HuH-7.5 (cell line): ENCODE measurements at places on chromosomes 2 and 18.

DNA sequence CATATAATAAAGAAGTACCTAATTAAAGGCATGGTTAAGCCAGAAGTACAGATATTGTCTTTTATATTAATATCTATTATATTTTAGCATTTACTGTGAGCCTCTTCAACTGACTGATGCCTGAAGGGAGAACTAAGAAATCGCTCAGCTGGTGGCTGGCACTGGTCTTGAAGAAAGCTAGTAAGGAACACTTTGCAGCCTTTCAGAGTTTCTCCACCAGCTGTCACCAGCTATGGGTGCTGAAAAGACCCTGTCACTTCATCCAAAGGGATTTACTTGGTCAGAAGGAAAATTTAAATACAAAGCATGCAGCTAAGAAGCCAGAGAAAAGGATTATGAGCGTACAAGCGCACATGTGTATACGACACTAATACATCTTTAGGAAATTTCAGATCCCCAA lies 525.9 kb downstream of the TMEM182 start:
- no peak for DNase-seq

- DNase-seq, result no peak
These were observed 43.0 kb downstream of the ADCY3 start for GRCh38 chr2:24877067-24877466.

DNA sequence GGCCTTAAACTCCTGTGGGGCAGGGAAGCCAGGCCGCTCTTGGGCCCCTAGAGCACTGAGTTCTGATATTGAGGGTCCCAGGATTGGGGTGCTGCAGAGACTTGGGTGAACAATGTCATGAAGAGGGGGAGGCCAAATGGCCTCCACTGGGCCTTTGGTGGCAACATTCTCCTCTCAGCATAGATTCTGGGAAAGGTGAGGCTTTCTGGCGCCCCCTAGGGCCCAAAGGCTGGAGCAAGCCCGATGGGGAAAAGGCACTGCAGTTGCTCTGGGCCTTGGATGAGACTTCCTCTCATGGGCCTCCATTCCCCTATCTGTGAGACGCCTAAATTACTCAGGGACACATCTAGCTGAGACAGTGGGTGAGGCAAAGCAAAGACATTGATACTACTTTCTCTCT lies 84.8 kb downstream of the ACAA2 start:
- peak; percentile 27 for DNase-seq

GRCh38 chr18:52519021-52519420 lies 179.0 kb downstream of the DCC start:
- no peak for DNase-seq

GRCh38 chr2:59756150-59756549 lies 797.3 kb downstream of the BCL11A start:
- no peak for DNase-seq

- peak; percentile 37 for DNase-seq
These were observed 966 bp downstream of the ADCY3 start for GRCh38 chr2:24919037-24919505.

DNA sequence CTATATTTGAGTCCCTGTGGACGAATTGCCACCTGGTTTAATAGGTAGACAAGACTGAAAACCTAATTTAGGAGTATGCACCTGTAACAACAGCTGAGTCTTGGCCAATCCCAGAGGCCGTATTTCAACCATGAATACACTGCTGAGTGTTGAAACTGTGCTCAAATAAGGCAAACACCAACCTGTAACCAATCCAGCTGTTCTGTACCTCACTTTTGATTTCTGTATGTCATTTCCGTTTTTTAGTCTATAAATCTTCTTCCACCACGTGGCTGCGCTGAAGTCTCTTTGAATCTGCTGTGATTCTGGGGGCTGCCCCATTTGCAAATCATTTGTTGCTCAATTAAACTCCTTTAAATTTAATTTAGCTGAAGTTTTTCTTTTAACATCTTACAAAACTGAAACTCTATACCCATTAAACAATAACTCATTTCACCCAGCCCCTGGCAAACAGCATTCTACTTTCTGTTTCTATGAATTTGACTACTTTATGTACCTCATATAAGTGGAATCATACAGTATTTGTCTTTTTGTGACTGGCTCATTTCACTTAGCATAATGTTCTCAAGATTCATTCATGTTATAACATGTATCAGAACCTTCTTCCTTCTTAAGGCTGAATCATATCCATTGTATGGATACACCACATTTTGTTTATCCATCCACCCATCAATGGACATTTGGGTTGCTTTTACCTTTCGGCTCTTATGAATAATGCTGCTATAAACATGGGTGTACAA lies 7.5 kb upstream of the YPEL5 start:
- no peak for DNase-seq

- DNase-seq, result peak; percentile 76
These were observed 1.8 kb upstream of the NFATC1 start for GRCh38 chr18:79393635-79394533.

GRCh38 chr2:16404551-16405300 lies 260.9 kb downstream of the CYRIA start:
- DNase-seq, result no peak

GRCh38 chr2:224016963-224017362 lies 22.1 kb downstream of the SERPINE2 start:
- no peak for DNase-seq

DNA sequence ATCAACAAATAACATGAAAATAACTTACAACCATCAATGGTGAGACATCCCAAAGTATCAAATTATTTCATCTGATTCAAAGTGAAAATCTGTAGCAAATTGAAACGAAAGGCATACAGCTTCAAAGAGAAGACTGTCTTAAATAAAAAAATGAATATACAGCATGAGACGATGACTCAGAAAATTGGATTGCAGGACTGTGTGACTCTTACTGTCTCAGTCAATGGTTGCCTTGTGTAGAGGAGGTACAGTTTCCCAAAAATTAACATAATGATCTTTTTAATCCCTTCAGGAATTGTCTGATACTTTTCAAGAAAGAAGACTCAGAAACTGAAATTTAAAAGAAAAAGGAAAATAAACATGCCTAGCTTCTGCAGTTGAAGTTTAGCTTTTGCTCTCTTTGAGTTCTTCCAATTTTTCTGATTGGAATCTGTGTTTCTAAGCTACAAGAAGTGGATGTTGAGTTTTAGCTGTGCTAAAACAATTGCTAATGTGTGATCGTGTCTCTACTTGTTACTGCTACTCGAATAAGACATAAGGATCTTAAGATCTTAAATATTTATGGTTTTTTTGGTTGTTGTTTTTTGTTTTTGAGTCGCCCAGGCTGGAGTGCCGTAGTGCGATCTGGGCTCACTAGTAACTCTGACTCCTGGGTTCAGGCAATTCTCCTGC lies 41.1 kb upstream of the EPB41L3 start:
- DNase-seq, result no peak

DNA sequence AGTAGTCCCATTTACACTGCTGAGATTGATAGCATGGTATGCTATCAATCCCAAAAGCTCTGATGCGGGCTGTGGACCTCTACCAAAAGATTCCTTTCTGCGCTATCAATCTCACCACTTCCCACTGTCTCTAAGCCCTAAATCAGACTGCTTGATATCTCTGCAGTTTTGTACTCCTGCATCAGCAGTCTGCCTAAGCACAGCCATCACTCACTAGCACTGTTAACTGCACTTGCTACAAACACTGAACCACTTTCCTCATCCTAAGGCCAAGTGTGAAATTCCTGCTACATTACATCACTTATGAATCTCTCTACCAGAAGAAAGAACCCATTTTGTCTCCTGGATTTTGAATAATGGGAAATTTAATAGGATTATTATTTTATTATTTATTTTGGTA lies 237.0 kb downstream of the HNMT start:
- DNase-seq, result no peak

- no peak for DNase-seq
These were observed 15.8 kb upstream of the SMAD7 start for GRCh38 chr18:48966523-48966922.

GRCh38 chr2:60450488-60450887 lies 103.0 kb downstream of the BCL11A start:
- DNase-seq, result no peak

DNA sequence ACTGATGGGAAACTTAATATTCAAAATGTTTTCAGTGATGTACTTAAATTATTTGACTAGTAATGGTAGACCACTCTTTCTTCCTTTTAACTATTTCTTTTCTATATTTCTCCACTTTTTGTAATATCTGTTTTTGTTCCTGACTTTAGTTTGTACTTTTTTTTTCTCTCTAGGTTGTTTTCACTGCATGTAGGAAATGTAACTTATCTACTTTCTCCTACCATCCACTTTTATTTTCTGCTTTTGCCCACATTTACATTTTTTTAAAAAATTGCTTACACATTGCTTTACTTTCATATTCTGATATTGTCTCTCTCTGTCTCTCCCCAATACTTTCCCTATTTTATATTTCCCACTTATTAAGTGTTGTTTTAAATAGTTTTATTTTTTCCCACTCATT lies 47.0 kb downstream of the ZNF407 start:
- no peak for DNase-seq

- DNase-seq, result no peak
These were observed 72.0 kb downstream of the DOCK10 start for GRCh38 chr2:224970311-224970710.

DNA sequence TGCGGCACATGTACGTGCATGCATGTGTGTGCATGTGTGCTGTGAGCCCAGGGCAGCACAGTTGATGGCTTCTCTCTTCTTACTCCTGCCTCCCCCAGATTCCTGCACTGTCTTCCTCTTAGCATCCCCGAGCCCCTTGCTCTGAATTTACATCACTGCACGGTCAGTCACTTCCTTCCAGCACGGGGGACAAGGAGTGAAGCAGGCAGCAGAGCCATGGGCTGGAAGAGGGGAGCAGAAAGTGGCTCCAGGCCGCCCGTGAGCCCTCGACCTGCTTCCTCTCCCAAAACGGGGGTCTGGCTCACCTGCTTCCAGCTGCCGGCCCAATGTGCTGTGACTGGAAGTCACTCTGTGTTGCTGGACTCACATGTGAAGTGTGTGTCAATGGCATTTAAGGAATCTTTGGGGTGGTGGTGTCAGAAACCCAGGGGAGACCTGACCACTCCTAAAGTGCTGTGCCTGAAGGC lies 106.1 kb downstream of the FAM210A start:
- no peak for DNase-seq

- no peak for DNase-seq
These were observed 98.7 kb downstream of the COPS8 start for GRCh38 chr2:237184192-237184918.

GRCh38 chr18:70195852-70196434 lies 9.5 kb downstream of the RTTN start:
- DNase-seq, result no peak

- no peak for DNase-seq
These were observed 163.4 kb upstream of the BCL2L11 start for GRCh38 chr2:110957293-110957692.

DNA sequence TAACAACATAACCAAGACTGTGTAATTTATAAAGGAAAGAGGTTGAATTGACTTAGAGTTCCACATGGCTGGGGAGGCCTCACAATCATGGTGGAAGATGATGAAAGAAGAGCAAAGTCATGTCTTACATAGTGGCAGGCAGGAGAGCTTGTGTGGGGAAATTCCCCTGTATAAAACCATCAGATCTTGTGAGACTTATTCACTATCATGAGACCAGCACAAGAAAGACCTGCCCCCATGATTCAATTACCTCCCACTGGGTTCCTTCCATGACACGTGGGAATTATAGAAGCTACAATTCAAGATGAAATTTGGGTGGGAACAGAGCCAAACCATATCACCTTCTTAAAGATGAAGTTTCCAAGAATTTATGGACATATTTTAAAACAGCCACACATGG lies 2.5 kb upstream of the IL36RN start:
- DNase-seq, result no peak

DNA sequence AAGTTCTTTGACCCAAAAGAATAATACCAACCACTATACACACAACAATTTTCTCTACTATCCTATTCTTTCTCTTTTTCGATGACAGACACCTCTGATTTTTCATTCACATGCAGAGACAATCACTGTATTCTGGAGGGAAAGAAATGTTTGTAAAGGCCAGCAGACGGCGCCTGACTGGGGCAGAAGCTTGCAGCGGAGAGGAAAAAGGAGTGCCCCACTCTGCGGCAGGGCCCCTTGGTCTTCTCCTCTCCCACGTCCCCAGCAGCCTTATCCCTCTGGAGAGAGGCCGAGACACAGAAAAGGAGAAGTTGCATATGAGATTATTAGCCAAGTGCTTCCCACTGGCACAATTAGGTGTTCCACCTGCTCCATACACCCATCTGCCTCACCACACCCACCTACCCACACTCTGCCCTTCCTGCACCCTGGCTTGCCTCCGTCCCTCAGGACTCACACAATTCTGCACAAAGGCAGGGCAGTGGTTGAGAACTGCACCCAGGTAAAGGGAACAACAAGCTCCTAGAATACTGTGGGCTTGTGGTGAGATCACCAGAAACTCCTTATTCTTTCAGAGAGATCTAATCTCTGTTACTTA lies 687.3 kb downstream of the NRXN1 start:
- no peak for DNase-seq

DNA sequence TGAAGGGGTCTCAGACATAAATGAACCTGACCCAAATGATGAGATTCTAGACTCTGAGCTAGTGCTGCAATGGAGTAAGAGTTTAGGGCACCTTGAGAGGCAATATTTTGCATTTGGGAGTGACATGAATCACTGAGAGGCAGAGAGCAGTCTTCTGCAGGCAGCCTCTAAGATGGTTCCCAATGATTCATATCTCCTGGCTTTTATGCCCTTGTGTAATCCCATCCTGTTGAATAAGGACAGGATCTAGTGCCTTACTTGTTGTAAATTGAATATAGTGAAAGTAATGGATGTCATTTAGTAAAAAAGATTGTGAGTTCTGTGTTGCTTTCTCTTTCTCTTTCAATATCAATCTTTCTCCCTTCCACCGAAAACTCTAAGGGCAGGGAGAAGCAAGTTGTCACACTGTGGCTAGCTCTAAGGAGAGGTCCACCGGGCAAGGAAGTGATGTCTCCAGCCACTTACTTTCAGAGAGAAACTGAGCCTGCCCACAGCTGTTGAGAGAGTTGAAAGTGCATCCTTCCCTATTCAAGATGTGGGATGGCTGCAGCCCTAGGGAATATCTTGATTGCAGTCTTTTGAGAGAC lies 144.7 kb downstream of the TRIB2 start:
- DNase-seq, result no peak

DNA sequence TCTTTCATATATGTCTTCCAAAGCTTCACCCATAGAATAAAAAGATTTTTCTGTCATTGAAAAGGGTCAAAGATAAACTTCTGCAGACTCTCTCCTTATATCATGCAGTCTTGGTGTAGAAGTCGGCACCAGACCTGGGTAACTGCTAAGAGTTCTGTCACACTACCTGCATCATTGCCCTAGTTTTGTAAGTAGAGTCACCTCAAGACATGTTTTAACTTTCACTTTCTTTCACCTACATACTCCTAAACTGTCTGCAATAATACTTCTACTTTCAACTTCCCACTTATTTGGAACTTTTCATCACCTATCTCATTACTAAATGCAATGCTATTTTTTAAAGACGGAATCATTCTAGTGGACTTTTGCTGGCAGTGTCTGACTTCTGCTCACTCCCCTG lies 475.6 kb upstream of the VRK2 start:
- no peak for DNase-seq
